ENCODE measurements at places on chromosomes 2 and 18.

- no peak for DNase-seq
Observed at GRCh38 chr2:145268931-145269330, 749.0 kb upstream of the ZEB2 start.

DNA sequence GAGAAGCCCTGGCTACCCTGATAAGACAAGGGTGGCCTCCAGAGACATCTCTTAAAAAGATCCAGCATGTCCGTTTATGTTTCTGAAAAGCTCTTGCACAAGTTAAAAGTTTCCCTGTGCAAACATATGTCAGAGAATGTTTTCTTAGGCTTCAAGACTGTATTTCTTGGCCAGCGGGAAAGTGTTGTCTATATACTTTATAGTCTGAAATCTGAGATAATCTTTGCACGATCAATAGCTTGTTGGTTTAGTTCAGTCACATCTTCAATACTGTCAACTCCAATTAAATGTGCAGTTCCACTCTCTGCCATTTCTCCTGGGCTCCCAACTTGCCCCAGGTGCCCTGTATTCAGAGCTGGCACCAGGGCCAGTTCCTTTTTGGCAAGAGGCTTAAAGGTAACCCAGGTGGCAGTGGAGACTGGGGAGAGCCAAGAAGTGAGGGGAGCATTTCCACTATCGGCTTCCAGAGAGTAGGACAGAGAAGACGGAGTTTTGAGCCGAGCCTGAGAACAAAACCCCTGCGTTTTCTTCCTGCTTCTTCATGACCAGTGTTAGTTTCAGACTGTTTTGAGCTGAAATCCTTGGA lies 64.4 kb downstream of the ACOXL start:
- no peak for DNase-seq

DNA sequence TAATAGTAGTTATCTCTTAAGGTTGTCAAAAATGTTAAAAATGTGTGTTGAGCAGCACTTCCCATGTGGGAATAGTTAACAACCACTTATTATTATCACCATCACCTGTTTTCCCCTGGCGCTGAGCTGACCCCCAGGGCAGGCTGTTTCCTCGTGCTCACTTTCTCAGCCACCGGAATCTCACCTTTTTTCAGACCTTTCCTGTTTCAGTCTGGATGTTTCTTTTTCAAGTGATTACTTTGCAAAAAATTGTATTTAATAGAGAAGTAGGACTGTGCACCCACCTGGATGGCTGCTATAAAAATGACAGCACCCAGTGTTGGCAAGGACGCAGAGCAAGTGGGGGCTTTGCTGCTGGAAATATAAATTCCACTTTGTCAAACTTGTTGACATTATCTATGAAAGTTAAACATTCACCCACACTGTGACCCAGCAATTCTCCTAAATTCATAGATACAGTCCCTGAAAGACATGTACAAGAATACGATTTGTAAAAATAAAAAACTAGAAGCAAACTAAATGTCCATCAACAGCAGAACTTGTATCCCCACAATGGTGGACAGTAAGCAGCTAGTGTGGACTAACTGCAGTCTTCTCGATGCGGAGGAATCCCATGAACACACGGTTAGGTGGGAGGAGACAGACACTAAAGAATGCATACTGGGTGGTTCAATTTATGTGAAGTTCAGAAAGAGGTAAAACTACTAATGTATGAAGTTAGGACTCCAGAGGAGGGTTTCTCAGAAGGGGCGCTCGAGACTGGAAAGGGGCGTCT lies 66.5 kb downstream of the SOWAHC start:
- DNase-seq = no peak

GRCh38 chr2:198478361-198478760 lies 674.0 kb downstream of the PLCL1 start:
- no peak for DNase-seq

GRCh38 chr2:230947235-230947576 lies 22.2 kb upstream of the GPR55 start:
- no peak for DNase-seq

DNA sequence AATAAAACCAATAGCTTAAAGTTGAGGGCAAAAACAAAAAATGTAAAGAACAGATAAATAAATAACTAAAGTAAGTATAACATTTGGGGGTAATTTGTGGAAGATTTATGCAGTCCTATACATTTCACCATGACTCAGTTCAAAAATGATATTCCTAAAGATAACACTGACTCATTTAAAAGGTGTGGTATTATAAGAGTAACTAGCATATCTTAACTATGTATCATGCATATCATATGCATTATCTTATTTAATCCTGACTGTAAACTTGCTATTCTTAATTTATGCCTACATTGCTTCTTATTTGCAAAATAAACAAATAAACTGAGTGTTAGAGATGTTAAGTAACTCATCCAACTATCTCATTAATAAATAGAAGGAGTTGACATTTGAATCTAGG lies 726.5 kb upstream of the PKDCC start:
- DNase-seq = no peak

GRCh38 chr18:49709347-49709690 lies 104.0 kb downstream of the ACAA2 start:
- no peak for DNase-seq

DNA sequence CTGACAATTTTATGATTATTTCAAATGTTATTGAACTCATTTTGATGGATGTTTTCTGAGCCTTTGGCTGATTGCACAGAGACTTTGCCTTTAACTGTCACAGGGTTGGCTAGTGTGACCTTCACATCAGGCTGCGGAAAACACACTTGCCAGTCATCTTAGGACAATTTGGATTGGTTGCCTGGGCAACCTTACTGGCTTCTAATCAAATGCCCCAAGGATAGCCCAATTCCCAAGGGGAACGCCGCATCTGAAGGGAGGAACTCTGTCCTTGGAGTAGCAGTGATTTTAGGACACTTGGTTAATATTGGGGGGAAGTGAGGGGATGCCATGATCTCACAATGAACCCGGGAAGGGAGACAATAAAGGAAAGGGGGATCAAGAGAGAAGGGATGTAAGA lies 29.5 kb downstream of the OSBPL6 start:
- DNase-seq = no peak

DNA sequence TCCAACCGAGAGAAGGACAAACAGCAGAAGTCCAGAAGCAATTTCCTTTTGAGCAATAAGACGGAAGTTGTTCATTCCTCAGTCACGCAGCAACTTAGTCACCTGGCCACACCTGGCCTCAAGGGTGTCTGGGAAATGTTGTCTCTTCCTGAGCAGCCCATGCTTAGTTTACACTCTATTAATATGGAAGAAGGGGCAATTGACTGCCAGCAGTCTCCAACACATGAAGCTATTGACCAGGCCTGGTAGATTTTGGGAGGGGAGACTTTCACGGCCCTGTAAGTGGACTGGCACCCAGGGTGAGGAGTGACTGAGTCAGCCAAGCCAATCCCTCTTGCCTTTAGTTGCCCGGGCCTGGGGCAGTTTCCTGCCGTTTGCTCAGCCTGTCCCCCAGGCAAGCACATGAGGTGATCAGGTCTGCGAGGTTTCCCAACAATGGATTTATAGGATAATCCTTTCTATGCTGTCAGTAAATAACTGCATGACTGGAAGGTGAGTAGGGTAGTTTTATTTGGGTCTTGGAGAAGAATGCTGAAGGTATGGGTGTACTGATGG lies 43.8 kb upstream of the PPP4R1 start:
- no peak for DNase-seq

DNA sequence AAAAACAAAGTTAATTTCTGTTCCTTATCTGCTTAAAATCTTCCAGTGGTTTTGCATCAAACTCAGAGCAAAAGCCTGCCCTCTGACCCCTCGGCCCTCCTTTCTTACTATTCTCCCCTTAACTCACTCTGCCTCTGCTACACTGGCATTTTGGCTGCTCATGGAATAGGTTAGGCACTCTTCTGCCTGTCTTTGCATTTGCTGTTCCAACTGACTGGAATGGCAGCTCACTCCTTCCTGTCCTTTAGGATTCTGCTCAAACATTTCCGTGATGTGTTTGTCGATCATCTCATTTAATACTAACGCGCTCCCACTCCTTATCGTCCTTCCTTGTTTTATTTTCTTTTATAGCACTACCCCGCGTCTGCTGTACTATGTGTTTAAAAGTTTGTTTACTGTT lies 815 bp downstream of the CEBPZ start:
- no peak for DNase-seq

DNA sequence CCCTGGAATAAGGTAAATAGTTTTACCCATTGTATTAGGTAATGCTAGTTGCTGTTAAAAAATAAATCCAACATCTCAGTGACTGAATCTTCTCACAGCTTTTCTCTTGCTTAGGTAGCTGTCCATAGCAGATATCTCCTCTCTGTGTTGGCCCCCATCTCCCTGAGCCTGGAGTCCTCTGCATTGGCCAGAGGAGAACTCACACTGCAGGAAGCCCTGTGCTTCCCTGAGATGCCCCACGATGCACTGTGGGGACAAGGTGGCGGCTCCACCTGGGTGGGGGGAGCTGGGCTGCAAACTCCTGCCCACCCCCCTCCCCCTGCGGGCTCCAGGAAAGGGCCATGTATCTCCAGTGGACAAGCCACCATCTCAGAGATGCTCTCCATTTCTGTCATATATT lies 80.4 kb upstream of the SALL3 start:
- no peak for DNase-seq

- DNase-seq = no peak
Observed at GRCh38 chr2:15263976-15264685, 297.0 kb downstream of the NBAS start.

DNA sequence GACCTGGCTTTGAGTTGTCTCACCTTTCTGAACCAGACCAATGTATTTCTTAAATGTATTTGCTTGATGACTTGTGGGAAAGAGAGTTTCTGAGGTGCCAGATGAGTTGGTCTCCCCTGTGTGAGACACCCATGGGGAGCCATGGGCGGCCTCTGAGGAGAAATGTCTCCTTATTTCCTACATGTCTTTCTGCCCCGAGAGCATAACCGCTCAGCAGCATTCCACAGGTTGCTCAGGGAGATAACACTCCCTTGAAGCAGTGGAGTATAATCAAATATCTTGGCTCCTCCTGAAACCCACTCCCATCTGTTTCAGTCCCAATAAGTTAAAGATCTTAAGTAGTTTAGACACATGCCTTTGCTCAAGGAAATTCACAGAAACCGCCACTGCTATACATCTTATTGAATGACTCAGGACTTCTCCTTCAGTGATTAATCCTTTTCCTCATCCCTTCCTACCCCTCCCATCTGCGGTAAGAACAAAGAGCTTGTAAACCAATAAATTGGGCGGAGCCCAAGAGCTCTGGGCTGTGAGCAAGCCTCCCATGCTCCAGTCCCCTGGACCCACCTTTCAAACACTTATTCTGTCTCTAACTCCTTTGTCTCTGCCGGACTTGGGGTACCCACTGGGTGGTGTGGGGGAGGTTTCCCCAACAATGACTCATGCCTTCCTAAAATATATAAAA lies 285.5 kb upstream of the LRRTM4 start:
- no peak for DNase-seq

All from GF-D8 (cell line).